ENCODE measurements at places on chromosomes 12 and 14.
A peak's percentile ranks its signal among the peaks of the same experiment; 100 is the strongest.

DNA sequence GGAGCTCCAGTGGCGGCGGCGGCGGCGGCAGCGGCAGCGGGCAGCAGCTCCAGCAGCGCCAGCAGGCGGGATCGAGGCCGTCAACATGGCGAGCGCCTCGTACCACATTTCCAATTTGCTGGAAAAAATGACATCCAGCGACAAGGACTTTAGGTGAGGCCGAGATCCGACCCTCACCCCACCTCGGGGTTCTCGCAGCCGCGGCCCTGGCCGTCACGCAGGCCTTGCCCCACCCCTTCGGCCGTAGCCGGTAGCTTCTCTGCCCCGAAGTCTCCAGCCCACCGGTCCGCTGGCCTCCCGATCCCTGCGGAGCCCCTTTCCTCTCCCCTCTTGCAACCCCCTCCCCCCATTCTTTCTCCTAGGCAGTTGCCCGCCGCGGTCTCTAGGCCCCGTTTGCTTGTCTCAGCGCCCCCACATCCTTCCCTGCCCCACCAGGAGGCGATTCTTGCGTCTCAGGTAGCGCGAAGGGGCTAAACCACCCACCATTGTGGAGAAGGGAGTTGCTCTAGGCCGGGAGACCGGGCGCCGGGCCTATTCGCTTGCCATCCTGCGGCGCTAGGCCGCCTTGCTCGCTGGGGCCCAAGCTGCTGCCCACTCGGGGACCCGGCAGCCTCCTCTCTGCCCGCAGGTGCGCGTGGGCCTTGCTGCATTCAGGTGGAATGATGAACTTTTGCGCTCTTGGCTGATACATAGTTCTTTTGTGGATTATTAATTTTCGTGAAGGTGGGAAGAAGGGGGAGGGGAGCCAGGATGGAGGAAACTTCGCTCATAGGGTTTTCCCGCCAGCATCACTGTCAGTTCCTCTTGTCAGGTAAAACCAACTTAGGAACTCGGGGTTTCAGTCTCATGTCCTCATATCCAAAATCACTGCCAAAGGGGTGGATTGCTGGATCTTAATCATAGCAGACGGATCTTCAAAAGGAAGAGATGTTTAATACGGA, 745 bp downstream of the CAND1 start:
- peak; percentile 26 for DNase-seq

- no peak for DNase-seq
These were observed 22.5 kb upstream of the FZD10 start for GRCh38 chr12:130139567-130140421.

DNA sequence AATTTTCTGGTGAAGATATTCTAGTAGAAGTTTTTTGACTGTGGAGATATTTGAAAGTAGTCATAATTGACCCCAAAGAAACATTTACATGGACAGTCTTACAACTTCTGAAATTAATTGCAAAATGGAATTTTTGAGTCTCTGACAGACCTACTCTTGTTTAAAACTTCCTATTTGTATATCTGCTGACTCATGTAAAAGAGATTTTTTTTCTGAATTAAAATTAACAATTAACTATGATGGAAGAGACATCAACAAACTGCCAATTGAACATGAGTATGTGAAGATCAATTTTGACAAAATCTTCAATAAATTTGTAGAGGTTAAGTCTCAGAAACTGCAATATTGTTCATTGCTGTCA, 108.5 kb upstream of the MAX start:
- no peak for DNase-seq

DNA sequence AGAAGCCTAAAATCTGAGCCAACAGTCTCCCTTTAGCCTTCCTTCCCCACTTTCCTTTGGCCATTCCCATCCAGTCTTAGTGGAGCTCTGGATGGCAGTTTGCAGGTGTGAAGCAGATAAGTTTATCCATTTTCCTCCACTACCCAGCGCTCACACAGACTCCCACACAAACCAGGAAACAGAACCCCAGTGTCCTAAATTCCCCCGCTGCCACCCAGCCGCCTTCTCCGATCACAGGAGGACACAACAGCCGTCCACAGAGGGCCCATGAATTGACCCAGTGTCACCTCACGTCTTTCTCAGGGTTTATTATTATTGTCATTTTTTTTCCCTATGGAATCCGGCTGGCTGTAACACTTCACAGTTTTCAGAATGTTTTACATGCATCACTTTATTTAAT, 16.4 kb downstream of the CD9 start:
- no peak for DNase-seq

DNA sequence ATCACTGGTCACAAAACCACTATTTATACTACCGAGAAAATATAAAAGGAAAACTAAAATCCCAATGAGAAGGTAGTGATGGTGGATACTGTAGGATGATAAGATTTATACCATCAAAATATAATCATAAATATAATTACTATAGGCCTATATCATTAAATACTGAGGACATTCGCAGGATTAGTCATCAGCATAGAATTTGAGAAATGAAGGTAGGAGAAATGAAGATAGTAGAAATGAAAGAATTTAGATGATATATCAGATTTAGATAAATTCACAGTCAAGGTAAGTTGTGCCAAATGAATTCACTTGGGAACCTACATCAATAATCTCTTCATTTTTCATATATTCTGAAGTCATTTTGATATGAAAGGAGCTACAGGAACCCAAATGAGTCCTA, 82.8 kb downstream of the DAAM1 start:
- no peak for DNase-seq

DNA sequence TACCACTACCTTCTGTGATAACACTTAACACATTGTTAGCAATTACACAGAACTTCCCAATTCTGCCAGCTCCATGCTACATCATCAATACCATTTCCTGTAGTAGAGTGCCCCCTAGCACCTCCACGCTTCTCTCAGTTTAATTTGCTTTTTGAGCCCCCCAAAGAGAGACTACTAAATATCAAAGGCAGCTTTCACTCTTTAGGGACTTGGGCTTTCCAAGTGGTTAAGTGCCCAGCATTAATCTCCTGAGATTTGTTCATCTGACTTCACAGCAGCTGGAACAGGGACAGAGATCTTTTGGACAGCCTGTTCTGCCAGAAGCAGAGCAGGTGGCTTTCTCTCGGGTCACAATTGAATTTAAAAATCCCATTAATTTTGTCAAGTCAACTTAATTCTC, 954.9 kb downstream of the DIO2 start:
- DNase-seq, result no peak

Measured in stimulated activated CD4-positive, alpha-beta T cell treated with anti-CD3 and anti-CD28 coated beads, Interleukin-12 subunit alpha, Interleukin-12 subunit beta, amount 100 ng/mL, for 24 hours (primary cell).